ENCODE measurements at places on chromosomes 5 and 9.
A peak's percentile ranks its signal among the peaks of the same experiment; 100 is the strongest.

DNA sequence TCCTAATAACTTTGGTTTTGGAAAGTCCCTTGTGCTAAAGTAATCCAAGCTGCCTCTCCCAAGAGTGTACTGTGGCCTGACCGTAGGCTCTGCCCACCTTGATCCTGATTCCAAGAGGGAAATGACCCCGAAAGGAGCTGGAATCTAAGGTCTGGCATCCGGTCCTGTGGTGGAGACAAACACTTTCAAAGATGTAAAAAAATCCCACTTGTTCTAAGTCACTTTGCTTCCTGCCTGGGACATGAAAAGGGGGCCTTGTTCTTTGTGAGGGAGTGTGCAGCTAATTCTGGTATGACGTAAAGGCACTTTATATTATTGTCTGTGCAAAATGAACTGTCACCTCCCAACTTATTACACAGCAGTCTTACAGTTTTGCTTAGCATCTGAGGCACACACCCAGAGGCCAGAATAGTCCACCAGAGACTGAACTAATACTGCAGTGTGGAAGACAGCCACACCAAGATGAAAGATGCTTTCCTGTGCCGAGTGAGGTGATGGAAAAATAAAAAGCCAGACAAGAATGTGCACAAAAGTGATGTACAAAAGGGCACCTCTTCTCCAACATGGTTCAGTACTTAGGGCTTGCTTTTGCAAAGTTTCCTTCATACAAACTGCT lies 128.7 kb downstream of the SLC12A2 start:
- DNase-seq = no peak

DNA sequence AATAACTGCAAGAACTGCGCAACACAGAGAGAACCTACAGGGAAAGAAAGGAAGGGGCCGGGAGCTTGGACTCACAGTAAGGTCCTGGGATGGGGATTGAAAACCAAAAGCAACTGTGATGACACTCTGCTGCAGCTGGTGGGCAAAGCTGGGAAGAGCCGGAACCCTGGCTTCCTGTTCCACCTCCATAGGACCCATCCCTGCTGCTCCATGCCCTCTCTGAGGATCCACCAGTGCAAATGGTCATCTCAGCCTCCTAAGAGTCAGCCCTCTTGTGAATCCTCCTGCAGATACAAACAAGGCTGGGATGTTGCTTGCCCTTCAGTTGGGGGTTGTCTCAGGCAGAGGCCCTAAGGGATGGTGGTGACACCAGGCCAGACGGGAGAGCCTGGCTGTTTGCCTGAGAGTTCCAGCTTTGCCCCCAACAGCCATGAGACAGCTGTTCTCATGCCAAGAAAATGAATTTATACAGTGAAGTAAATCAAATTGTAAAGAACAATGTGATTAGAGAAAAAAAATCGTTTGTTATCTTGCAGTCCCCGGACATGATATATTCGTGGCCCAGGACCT lies 90.8 kb downstream of the TENT4A start:
- DNase-seq = no peak

DNA sequence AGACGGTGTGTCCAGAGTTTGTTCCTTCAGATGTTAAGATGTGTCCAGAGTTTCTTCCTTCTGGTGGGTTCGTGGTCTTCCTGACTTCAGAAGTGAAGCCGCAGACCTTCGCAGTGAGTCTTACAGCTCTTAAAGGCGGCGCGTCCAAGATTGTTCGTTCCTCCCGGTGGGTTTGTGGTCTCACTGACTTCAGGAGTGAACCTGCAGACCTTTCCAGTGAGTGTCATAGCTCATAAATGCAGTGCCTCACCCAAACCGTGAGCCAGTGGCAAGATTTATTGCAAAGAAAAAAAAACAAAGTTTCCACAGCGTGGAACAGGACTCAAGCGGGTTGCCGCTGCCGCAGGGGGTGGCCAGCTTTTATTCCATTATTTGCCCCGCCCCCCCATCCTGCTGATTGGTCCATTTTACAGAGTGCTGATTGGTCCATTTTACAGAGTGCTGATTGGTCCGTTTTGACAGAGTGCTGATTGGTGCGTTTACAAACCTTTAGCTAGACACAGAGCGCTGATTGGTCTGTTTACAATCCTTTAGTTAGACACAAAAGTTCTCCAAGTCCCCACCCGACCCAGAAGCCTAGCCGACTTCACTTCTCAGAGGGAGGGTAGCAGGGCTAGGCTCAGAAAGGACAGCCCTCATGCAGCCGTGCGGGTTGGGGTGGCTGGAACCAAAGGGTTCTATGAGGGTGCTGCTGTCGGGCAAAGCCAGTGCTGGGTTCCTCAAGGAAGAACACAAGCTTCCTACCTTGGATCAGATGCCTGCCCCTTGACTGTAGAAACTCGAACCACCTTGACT lies 9.1 kb upstream of the RNF130 start:
- no peak for DNase-seq

DNA sequence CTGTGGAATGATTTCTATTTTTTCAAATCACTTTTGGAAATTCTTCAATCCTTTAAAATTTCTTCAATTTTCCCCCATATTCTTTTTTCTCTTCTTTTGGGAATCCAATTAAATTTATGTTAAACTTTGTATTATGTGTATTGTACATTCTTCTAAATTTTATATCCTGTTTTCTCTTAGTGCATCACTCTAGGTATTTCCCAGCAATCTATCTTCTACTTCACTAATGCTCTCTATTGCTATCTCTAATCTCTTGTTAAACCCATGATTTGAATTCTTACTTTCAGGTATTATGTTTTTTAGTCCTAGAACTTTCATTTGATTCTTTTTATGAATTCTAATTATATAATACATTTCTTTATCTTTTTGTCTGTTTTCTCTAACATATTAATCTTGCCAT lies 23.4 kb upstream of the SLC24A2 start:
- DNase-seq = no peak

- DNase-seq = no peak
Measured at GRCh38 chr9:85501456-85501855, 240.3 kb downstream of the AGTPBP1 start.

DNA sequence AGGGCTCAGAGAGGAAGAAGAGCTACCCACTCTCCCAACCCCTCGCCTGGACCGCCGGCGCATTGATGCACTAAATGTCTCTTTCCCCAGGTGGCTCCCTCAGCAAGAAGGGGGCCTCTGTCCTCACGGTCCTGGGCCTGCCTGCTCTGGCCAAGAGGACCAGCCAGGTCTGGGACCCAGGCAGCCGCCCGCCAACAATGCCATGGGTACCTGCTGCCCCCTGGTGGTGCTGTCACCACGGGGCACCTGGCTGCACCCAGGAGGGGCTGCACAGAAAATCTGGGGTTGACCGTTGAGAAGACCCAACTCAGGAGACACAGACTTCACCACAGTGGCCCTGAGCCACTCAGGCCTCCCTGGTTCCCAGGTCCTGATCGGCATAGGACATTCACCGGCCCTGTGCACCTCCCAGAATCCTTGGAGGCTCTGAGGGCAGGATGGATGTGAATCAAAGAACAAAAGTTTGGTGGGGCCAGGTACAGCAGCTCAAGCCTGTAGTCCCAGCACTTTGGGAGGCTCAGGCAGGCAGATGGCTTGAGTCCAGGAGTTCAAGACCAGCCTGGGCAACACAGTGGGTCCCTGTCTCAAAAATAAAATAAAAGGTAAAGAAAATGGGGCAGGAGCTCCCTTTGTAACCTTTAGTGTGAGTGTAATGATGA lies 2.4 kb upstream of the VAV2 start:
- peak; percentile 50 for DNase-seq

DNA sequence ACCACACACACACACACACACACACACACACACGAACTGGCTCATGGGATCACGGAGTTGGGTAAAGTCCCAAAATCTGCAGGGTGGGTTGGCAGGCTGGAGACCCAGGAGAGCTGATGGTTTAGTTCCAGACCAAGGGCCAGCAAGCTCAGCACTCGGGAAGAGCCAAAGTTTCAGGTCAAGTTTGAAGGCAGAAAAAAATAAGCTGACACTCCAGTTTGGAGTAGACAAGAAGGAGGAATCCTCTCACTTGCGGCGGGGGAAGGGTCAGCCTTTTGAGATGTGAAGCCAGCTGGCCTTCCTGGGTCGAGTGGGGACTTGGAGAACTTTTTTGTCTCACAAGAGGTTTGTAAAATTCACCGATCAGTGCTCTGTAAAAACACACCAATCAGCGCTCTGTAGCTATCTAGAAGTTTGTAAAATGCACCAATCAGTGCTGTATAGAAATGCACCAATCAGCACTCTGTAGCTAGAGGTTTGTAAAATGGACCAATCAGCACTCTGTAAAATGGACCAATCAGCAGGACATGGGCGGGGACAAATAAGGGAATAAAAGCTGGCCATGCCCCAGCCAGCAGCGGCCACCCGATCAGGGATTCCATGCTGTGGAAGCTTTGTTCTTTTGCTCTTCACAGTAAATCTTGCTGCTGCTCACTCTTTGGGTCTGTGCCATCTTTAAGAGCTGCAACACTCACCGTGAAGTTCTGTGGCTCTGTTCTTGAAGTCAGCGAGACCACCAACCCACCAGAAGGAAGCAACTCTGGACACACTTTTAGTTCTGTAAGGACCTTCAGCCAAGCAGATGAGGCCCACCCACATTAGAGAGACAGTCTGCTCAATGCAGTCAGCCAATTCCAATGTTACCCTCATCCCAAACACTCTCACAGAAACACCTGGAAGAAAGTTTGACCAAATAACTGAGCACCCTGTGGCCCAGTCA lies 37.8 kb upstream of the UNC5A start:
- no peak for DNase-seq

- no peak for DNase-seq
Measured at GRCh38 chr5:59178482-59178881, 595.6 kb downstream of the RAB3C start.

DNA sequence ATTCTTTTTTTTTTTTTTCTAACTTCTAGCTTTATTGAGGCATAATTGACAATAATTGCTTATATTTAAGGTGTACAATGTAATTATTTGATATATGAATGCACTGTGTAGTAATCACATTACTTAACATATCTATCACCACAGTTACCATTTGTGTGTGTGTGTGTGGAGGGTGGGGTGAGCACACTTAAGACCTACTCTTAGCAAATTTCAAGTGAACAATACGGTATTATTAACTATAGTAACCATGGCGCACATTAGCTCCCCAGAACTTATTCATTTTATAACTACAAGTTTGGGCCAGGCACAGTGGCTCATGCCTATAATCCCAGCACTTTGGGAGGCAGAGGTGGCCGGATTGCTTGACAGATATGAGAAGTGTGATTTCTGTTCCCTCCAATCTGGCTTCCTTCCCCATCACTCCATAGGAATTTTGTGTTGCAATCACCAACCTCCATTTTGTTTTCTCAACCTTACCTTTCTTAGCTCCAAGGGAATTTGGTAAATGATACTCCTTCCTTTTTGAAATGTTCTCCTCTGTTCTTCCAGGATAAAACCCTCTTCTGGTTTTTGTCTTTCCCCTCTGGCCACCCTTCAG lies 14.9 kb downstream of the TXN start:
- DNase-seq = no peak

DNA sequence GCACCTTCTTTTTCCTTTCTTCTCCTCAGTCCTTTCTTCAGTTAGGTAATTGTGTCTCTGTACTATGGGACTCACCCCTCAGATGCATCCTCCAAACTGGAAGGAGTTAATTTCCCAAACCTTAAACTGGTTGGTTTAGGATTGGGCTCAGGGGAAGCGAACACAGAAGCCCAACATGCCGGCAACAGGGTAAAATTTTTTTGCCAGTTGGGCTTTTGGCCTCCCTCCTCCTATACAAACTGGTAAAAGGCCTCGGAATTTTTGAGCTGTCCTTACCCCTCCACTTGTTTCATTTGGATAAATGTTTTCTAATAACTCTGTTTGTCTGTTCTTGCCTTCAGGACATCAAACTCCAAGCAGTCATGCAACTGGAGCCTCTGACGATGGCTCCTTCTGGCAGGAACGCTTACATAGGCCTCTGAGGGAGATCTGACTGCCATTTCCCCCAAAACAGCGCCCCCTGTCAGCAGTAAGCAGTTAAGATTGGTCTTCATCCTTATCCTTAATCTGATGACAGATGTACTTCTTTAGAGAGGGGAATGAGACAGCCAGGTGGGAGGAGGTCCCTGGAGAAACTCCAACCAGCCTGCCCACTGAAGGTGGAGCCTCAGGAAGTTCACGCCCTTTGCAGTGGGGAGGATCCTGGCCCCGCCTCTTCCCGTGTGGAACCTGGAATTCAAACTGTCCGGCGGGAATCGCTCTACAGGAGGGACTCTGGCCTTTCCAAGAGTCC lies 57.8 kb upstream of the SPINK5 start:
- DNase-seq = no peak

DNA sequence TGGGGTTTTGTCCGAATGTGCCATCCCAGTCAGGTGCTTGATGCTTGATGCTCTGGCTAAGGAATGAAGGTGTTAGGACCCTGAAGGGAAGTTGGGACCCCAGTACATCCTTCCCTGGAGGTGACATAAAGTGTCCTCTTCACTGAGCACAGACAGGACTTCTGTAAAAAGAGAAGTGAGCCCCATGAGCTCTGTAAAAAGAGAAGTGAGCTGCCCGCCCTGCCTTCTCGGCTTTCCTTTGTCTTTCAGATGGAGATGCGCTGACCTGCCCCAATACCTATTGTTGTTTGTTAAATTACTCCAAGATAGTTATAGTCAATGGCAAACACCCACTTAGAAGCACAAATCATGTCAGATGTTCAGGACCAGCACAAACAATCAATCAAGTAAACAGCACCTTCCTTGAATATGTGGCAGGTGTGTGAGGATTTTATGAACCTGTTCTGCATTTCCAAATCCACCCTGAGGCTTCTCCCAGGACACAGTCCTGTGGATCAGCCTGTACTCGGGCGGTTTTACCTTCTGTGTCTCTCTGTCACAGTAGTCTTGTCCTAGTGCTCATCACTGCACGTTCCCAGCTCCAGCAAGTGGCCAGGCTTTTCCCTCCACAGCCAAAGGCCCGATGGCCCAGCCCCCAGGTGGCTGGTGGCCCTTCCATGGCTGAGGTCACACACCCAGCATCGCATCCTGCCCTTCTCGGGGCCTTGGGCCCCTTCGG lies 191.4 kb downstream of the MTRR start:
- no peak for DNase-seq

- DNase-seq = no peak
Measured at GRCh38 chr9:73166468-73166867, 14.8 kb downstream of the ANXA1 start.

GRCh38 chr5:110630350-110630749 lies 96.1 kb downstream of the TMEM232 start:
- DNase-seq = no peak

DNA sequence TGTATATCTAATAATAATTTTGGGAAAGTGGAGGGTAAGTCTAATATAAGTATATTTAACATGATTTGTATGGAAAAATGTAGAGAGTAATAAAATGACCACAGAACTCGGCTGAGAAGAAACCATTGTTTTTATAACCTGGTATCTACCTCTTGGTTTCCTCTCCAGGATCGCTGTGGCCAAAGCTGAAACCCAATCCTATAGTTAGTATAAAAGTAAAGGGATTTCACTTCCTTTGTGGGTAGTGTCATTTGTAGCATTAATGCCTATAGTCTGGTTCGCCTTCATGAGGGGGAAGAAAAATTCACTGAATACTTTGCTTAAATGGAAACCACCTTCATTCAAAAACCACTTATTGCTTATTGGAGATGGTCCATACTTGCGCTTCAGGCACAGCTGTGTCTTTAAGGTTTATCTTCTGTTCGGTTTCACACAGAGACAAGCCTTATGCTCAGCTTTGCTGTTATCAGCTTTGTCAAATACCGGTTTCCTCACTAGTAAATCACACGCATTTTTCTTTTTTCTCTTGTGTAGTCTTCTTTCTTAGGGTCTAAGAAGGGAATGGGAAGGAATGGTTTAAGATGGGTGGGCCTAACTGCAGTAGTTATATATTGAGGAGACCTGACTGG lies 12.1 kb downstream of the PIK3R1 start:
- no peak for DNase-seq

Measured in stimulated activated CD8-positive, alpha-beta memory T cell treated with anti-CD3 and anti-CD28 coated beads, Interleukin-7, amount 100 ng/mL, for 1 hour (primary cell).